Thoracic aorta (tissue), 2 donors: ENCODE measurements at places on chromosomes 11 and 22. TPM values are rescaled to one million over a fixed set of nuclear protein-coding genes. Genes with fewer than 3 reads are reported as not detected.

PRPF19 gene
- 52.2 TPM for total RNA-seq

DNA sequence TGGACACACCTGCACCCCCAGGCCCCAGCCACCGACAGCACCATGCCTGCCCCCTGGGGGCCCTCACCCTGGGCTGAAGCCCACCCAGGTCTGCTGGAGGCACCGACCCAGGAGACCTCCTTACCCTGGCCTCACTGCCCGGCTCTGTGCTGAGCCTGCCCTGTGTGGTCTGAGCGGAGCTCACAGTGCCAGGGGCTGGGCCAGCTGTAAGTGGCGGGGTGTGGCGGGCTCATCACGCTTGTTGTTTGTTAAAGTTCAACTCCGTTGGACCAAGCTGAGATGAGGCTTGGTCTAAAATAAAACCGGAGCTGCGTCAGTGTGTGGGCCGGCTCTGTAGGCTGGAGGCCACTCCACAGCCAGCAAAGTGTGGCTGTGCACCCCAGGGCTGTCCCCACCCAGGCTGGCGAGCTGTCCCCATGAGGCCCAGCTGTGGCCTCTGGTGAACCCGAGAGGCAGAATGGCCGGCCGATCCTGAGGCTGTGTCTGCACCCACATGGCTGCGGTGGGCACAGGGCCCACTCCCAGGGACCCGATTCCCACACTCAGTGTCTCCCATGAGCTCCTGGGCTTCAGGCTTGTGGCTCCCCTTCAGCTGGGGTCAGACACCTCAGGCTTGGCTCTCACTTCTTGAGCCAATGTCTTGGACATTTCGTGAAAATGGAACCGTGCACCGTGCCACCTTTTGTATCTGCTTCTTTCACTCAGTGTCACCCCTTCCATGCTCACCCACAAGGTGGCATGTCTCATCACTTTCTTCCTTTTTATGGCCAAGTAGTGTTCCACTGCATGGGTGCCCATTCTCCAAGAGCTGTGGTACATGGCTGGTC lies 137.9 kb downstream of the CTTN start:
- no peaks in the 10 kb centered on the region for H3K27me3 ChIP-seq
- no peak for DNase-seq
- no peaks in the 10 kb centered on the region for H3K36me3 ChIP-seq
- H3K4me3 ChIP-seq, result no peak overlapping the region
- H3K4me1 ChIP-seq, result no peaks in the 10 kb centered on the region

DNA sequence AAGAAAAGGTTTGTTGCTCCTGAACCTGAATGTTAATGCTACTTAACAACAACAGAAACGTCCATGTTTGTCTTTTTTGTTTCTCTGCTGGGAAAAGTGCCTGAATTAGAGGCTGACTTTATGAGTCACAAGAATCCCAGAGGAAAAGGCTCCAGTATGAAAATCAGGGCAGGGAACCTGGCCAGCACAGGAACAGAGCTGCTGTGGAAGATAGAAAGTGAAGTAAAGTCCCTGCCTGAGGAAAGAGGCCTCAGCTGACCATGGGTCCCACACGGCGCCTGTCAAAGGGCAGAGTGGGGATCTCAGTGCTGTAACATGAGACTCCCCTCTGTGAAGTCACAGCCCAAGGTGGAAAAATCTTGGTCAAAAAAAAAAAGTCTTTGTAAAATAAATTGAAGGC lies 632.3 kb upstream of the CCDC90B start:
- no peak overlapping the region for H3K4me3 ChIP-seq
- no peaks in the 10 kb centered on the region for H3K27me3 ChIP-seq
- no peak overlapping the region for H3K27ac ChIP-seq
- no peaks in the 10 kb centered on the region for H3K36me3 ChIP-seq
- H3K4me1 ChIP-seq, result peaks cover 20% of the 10 kb centered on the region
- no peak for DNase-seq

GRCh38 chr11:95045812-95046211 lies 3.4 kb upstream of the KDM4F start:
- no peak overlapping the region for H3K27ac ChIP-seq
- H3K36me3 ChIP-seq, result no peaks in the 10 kb centered on the region
- H3K4me1 ChIP-seq, result no peaks in the 10 kb centered on the region
- DNase-seq, result no peak
- H3K27me3 ChIP-seq, result no peaks in the 10 kb centered on the region

HSPB2 gene
- 2.2 TPM for total RNA-seq

IL18BP gene
- 20.2 TPM for total RNA-seq

- no peak overlapping the region for H3K27ac ChIP-seq
- H3K4me3 ChIP-seq, result peak overlapping the region; percentile 73
- peaks cover 14% of the 10 kb centered on the region for H3K4me1 ChIP-seq
These were observed 1.0 kb downstream of the LMO1 start for GRCh38 chr11:8262552-8263108.

- H3K4me1 ChIP-seq, result no peaks in the 10 kb centered on the region
- no peaks in the 10 kb centered on the region for H3K27me3 ChIP-seq
- no peak overlapping the region for H3K27ac ChIP-seq
- peaks cover 84% of the 10 kb centered on the region for H3K36me3 ChIP-seq
- H3K4me3 ChIP-seq, result no peak overlapping the region
These were observed 20.9 kb downstream of the CSNK1E start for GRCh38 chr22:38296372-38296771.

ZNF74 gene
- 8.5 TPM for total RNA-seq

IL17REL gene
- total RNA-seq, result not detected

DNA sequence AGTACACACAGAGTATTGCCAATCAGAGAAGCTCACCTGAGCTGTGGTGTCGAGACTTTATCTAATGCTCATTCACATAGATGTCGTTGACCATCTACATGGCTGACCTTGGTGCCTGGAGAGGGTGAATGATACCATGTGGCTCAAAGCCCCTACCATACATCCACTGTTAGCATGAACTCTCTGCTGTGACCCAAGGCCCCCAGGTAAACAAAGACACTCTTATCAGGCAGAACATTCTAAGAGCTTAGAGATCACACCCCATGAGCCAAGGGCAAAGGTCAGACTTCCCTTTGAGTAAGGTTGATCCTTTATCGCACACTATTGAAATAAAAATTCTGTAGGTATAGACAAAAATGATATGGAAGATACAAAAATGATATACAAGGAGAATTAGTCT lies 15.0 kb upstream of the PIWIL3 start:
- no peaks in the 10 kb centered on the region for H3K36me3 ChIP-seq
- H3K4me1 ChIP-seq, result no peaks in the 10 kb centered on the region
- no peaks in the 10 kb centered on the region for H3K27me3 ChIP-seq
- no peak overlapping the region for H3K4me3 ChIP-seq
- no peak overlapping the region for H3K27ac ChIP-seq

PDGFD gene
- total RNA-seq, result 152 TPM

DTX4 gene
- total RNA-seq, result 8.8 TPM

- peak overlapping the region; percentile 85 for H3K27ac ChIP-seq
- no peaks in the 10 kb centered on the region for H3K27me3 ChIP-seq
- H3K4me1 ChIP-seq, result peaks cover 44% of the 10 kb centered on the region
- DNase-seq, result no peak
These were observed 7.2 kb downstream of the KCNK7 start for GRCh38 chr11:65588199-65589054.

GRCh38 chr11:29300420-29300819 lies 716.4 kb downstream of the KCNA4 start:
- H3K4me1 ChIP-seq, result peaks cover 9% of the 10 kb centered on the region
- H3K36me3 ChIP-seq, result no peaks in the 10 kb centered on the region
- no peak for DNase-seq
- H3K4me3 ChIP-seq, result no peak overlapping the region
- H3K27me3 ChIP-seq, result no peaks in the 10 kb centered on the region

KDM4E gene
- total RNA-seq, result not detected

- DNase-seq, result no peak
- no peak overlapping the region for H3K4me3 ChIP-seq
- no peak overlapping the region for H3K27ac ChIP-seq
- H3K36me3 ChIP-seq, result no peaks in the 10 kb centered on the region
- H3K27me3 ChIP-seq, result no peaks in the 10 kb centered on the region
These were observed 34.0 kb downstream of the SLCO2B1 start for GRCh38 chr11:75184757-75185425.

HPX gene
- 0.54 TPM for total RNA-seq

- H3K27ac ChIP-seq, result no peak overlapping the region
- DNase-seq, result no peak
These were observed 74.2 kb downstream of the SWAP70 start for GRCh38 chr11:9738116-9738515.

DNA sequence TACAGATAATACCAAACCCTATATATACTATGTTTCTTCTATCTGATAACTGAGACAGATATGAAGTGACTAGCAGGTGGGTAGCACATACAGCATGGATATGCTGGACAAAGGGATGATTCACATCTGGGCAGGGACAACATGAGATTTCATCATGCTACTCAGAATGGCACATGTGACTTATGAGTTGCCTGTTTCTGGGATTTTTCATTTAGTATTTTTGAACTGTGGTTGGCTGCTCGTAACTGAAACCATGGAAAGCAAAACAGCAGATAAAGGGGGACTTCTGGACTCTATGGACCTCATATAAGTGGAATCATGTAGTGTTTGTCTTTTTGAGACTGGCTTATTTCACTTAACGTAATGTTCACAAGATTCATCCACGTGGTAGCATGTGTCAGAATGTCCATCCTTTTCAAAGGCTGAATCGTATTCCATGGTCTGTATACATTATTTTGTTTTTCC lies 883.0 kb downstream of the TBC1D22A start:
- no peak overlapping the region for H3K4me3 ChIP-seq
- H3K27ac ChIP-seq, result no peak overlapping the region
- DNase-seq, result no peak
- no peaks in the 10 kb centered on the region for H3K27me3 ChIP-seq
- no peaks in the 10 kb centered on the region for H3K4me1 ChIP-seq

DNA sequence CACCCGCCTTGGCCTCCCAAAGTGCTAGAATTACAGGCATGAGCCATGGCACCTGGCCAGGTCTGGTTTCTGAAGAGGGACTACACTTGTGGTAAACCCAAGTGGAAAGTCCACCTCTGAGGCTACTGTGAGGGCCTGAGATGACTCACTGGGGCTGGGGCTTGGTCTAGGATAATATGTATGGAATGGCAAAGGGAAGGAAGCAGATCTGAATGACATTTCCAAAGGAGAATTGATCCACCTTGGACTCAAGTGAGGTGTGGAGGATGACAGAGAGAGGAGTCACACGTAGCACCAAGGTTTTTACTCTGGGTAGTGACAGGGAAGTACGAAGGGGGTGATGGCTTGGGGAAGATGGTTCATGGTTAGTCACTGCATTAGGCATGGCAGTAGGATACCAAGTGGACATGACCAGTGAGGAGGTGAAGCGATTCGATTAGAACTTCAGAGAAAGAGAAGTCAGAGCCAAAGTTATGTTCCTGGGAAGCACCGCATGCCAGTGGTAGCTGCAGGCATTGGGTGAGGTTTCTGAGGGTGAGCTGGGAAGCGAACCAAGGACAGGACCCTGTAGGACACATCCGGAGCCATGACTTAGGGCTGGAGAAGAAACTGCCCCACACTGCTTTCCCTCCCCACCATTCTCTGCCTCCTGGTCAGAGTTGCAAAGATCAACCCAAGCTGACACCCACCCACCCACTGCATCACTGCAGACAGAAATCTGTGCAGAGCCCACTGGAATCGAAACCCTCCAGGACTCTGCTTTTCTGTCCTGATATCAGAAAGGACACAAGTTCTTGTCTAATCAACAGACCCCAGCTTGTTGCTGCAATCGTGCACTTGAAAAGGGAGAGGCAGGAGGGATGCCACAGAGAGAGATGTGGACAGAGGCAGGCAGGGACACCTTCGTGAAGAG lies 13.0 kb upstream of the BCL9L start:
- H3K27me3 ChIP-seq, result no peaks in the 10 kb centered on the region
- no peak for DNase-seq
- no peaks in the 10 kb centered on the region for H3K36me3 ChIP-seq
- H3K4me1 ChIP-seq, result peaks cover 5% of the 10 kb centered on the region
- no peak overlapping the region for H3K27ac ChIP-seq
- no peak overlapping the region for H3K4me3 ChIP-seq

GRCh38 chr11:71379701-71380100 lies 68.5 kb downstream of the DHCR7 start:
- H3K27me3 ChIP-seq, result no peaks in the 10 kb centered on the region
- H3K4me3 ChIP-seq, result no peak overlapping the region
- H3K36me3 ChIP-seq, result no peaks in the 10 kb centered on the region
- no peak for DNase-seq

DNA sequence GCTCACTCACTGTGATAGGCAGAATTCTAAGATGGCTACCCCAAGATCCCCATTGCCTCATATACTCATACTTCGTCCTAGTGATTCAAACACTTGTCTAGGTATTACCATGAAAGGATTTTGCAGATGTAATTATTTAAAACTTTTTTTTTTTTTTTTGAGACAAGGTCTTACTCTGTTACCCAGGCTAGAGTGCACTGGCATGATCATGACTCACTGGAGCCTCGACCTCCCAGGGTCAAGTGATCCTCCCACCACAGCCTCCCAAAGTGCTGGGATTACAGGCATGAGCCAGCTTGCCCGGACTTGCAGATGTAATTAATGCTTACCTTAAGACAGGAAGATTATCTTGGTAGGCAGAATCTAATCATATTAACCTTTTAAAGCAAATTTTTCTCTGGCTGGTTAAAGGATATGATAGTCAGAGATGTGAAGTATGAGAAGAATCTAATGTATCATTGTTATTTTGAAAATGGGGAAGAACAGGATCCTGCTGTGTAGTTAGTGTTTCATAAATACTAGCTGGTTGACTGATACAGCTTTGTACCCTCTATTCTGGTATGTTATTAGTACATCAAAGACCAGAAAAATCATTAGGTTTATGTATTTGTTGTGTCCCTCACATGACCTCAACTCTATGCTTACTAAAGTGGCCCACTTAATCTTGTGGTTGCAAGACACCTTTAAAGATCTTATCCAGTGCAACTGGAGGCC lies 35.5 kb downstream of the C2CD3 start:
- H3K27ac ChIP-seq, result no peak overlapping the region
- no peak overlapping the region for H3K4me3 ChIP-seq
- H3K4me1 ChIP-seq, result peaks cover 15% of the 10 kb centered on the region
- no peaks in the 10 kb centered on the region for H3K27me3 ChIP-seq
- H3K36me3 ChIP-seq, result peaks cover 3% of the 10 kb centered on the region

DNA sequence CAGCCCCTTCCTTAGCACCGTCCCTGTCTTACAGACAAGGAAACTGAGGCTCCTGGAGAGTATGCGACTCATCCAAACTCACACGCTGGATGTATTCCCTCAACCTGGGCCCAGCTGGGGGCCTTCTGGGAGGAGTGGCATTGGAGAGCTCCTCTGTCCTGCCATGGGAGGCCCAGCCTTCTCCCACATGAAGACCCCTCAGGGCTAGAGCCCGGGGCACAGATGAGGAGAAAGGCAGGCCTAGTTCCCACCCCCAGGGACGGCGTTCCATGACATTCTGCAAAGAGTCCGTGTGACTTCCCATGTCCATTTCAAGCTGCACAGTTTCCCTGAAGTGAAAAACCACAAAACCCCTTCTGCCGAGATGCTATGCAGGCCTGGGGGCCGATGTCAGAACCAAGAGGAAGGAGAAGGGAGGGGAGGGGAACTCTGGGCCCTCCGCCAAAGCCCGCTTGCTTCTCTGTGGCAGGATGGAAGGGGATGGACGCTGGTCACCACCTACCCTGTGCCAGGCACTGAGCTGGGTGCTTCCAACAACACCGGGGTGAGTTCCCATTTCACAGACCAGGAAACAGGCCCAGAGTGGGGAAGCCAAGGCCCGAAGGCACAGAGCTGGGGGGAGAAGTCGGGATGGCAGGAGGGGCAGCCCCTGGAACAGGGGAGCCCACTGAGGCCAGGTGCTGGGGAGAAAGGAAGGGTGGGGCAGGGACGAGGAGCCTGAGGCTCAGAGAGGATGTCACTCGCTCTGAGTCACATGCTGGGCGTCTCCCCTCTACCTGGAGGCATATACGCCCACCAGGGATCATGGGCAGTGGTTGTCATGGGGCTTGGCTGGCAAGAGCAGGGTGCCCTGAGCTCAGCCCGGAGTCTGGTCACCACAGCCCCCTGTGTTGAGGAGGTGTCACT lies 15.7 kb downstream of the RAC2 start:
- no peaks in the 10 kb centered on the region for H3K36me3 ChIP-seq
- H3K4me1 ChIP-seq, result peaks cover 2% of the 10 kb centered on the region
- H3K27me3 ChIP-seq, result no peaks in the 10 kb centered on the region
